Natural killer cell treated with Interleukin-12 subunit alpha and Interleukin-12 subunit beta and Interleukin-15 and Interleukin-18, amount 100 ng/mL, for 72 hours (primary cell): ENCODE measurements at places on chromosomes 1 and 21. TPM values are rescaled to one million over a fixed set of nuclear protein-coding genes. Genes with fewer than 3 reads are reported as not detected.

GNPAT gene
- 38.0 TPM for total RNA-seq

PTBP2 gene
- 12.5 TPM for total RNA-seq

TRIM46 gene
- 9.3 TPM for total RNA-seq

DIO1 gene
- total RNA-seq, result not detected

ACTA1 gene
- not detected for total RNA-seq

NBPF15 gene
- 39.6 TPM for total RNA-seq

EFHD2 gene
- total RNA-seq, result 185 TPM

FCGR2B gene
- total RNA-seq, result 0.83 TPM

OR14K1 gene
- not detected for total RNA-seq

ZNF670 gene
- total RNA-seq, result 3.0 TPM

OR2T6 gene
- not detected for total RNA-seq

ATP6V1G3 gene
- total RNA-seq, result not detected

RNF186 gene
- not detected for total RNA-seq

PGLYRP3 gene
- not detected for total RNA-seq

SPATA46 gene
- total RNA-seq, result not detected

CA6 gene
- not detected for total RNA-seq

GRCh38 chr1:114833421-114833820, 21.2 kb upstream of the SYCP1 start:
- DNase-seq, result no peak

DNA sequence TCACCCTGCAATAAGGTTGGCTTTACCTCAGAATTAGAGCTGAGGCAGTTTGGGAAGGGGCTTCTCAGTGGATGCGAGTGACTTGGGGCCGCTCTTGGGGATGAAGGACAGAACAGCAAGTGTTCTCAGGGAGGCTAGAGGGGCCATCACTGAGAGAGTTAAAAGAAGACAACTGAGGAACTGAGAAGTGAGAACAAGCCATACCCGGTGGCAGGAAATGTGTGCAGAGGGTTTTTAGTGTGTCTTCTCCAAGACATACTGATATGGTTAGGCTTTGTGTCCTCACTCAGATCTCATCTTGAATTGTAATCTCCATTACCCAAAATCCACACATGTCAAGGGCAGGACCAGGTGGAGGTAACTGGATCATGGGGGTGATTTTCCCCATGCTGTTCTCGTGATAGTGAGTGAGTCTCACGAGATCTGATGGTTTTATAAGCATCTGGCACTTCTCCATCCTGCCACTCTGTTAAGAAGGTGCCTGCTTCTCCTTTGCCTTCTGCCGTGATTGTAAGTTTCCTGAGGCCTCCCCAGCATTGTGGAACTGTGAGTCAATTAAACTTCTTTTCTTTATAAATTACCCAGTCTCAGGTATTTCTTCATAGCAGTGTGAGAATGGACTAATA, 75.8 kb downstream of the PCBP3 start:
- DNase-seq, result no peak

GRCh38 chr1:160438317-160438918, 38.1 kb downstream of the VANGL2 start:
- DNase-seq, result no peak

- no peak for DNase-seq
Observed at GRCh38 chr1:169180174-169180573, 73.7 kb downstream of the ATP1B1 start.

GRCh38 chr1:93095804-93096585, 16.9 kb downstream of the MTF2 start:
- DNase-seq, result no peak

DNA sequence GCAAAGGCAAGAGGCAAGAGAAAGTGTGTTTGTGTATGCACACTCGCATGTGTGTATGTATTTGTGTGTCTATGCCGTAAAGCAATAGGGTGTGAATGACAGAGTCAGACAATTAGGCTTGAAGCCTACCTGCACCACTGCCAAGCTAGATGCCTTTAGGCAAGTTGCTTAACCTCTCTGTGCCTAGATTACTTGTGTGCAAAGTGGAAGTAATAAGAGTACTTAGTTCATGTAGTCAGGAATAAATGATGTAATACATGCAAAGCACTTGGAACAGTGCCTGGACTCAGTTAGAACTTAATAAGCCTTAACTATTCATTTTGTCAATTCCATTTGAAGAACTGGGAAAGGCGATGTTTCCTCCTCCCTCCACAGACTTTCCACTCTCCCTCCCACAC, 31.7 kb downstream of the LAMB3 start:
- DNase-seq, result no peak

DNA sequence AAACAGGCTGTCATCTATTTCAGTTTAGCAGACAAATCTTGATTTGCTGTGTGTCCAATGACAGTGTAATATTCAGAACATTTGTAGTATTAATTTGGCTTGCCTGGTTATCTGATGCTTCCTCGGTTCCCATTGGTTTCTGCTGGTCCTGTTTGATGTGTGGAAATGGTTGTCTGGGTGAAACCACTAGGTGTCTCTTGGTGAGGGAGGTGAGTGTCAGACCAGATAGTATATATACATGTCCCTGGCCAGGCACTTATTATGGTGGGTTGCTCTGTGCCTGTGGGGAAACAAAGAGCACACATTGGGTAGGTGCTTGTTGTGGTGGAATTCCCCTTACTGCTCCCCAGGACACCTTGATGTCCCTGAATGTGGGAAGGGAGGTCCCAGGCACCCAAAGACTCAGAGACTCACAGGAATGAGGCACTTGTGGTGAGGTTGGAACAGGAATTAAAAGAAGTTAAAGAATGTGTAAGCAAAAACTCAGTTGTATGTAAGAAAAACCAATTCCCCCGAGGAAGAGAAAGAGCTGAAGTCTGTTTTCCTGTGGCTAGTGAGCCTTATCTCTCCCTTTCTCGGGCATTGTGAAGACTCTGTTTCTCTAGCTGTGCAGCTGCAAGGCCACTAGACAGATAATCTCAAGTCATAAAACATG, 1519.1 kb downstream of the BRINP3 start:
- DNase-seq, result no peak

GRCh38 chr1:11465307-11465706, 13.6 kb upstream of the DISP3 start:
- no peak for DNase-seq

DNA sequence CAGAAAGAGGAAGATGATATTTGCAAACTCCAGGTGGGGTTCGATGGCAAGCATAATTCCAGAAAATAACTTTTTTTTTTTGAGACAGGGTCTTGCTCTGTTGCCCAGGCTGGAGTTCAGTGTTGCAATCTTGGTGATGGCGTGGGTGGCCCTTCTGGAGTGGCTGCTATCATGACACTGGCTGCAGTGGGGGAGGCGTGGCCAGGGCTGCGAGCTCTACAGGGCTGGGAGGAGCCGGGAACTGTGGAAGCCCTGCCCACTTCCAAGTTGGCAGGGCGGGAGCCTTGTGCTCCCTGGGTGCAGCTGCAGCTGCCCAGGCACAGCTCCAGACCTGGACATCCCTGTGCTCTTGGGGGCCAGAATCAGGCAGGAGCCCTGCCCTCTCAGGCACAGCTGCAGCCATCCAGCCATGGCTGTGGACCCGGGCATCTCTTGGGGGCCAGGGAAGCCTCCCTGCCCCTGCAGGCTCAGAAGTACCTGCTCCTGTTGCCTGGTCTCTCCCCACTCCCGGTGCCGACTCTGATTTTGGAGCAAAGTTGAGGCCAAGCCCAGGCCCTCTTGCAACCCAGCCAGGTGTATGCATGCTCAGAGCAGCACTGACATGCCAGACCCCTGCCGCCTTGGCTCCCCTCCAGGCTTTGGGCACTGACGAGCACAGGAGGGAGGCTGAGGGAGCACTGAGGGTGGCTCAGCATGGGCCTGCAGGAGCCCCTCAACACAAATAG, 7.2 kb upstream of the BCL10 start:
- no peak for DNase-seq

- no peak for DNase-seq
Observed at GRCh38 chr1:220974431-220974830, 95.2 kb downstream of the HLX start.

GRCh38 chr1:226199971-226200370, 13.4 kb upstream of the ACBD3 start:
- no peak for DNase-seq

DNA sequence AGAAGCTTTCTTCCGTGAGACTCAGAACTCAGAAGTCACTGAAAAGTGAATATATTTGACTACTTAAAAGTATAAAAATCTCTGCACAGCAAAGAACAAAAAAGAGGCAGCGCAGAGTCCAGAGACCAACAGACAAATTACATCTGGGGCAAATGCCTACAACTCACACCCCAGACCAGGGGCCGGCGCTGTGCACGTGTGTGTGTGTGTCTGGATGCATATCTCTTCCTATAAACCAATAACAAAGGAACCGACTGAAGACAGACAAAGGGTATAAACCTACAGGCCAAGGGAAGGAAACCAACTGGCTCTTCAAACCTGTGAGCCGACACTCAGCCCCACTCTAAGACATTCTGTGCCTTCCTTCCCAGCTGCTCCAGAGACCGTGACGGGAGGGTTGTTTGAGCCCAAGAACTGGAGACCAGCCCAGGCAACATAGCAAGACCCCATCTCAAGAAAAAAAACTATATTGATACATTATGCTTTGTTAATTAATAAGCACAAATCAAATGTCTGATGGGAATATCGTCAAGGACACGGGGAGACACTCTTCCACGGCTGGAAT, 18.8 kb downstream of the WNT9A start:
- no peak for DNase-seq

GRCh38 chr1:10630661-10631120, 155.9 kb downstream of the PEX14 start:
- no peak for DNase-seq

DNA sequence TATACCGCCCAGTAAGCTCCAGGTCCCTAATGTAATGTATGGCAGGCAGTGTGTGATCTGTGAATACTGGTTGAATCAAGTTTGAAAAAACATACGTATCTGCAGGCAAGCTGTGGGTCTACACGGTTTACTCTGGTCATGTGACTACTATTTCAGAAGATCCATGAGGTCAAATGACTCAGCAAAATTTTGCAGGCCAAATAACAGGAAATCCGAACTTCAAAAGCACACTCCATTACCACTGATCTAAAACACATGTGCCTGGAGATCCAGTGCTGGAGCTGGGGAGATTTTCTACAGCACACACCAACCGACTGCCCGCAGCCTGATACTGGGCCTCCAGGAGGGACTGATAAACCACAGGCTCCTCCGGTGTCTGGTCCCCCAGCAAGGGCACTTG, 64.5 kb upstream of the SLC44A3 start:
- DNase-seq, result no peak

DNA sequence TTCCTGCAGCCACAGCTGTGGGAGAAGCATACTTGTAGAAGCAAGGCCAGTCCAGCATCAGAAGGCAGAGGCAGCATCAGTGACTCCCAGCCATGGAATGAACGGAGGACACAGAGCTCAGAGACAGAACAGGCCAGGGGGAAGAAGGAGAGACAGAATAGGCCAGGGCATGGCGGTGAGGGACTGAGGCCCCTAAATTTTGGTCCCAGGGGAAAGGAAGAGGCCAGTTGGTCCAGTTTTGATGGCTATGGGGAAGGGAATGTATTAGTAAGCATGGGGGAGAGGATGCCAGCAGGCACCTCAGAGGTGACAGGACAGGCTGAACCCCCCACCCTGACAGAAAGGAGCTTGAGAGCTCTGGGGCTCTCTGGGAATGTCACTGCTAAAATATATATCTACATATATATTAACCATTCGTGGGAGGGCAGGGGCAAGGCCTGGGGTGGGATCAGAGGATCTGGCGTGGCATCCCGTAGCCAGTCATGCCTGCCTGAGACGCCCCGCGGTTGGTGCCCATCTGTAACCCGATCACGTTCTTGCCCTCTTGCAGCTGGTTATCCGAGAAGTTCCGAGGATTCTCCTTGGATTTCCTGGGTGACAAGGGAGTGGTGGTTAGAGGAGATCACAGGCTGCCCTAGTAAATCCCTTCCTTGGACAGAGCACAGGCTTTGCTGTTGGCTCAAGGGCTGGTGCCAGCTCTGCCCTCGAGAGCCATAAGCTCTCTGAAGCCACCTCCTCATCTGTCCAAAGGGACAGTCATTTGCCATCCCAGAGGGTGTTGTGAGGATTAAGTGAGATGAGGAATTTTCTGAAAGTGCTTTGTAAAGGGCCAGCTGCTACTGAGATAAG, 6.7 kb downstream of the TAGLN2 start:
- DNase-seq, result no peak

- no peak for DNase-seq
Observed at GRCh38 chr1:91402023-91402422, 2.6 kb downstream of the HFM1 start.

- DNase-seq, result no peak
Observed at GRCh38 chr1:117188170-117188815, 22.4 kb downstream of the VTCN1 start.

- DNase-seq, result no peak
Observed at GRCh38 chr1:187236199-187236598, 407.4 kb downstream of the PLA2G4A start.

DNA sequence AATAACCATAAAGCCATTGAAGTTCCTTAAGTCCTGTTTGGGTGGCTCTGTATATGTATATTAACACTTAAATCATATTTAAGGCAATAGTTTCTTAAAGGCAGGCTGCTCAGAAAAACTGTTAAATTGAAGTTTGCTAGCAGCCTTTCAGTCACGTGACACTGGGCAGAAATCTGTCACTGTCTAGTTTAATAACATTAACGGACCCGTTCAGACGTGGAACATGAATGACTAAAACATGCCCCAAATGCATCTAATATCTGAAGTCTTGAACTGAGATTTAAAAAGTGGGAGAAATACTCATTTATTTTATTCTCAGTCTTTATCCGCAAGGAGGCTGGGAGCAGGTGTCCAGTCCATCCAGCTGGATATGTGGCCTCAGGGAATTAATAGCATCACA, 3.3 kb upstream of the SPATA1 start:
- no peak for DNase-seq

GRCh38 chr21:33375101-33375644, 28.0 kb upstream of the IFNGR2 start:
- DNase-seq, result peak; percentile 51

GRCh38 chr1:212967801-212968200, 17.5 kb downstream of the VASH2 start:
- no peak for DNase-seq

DNA sequence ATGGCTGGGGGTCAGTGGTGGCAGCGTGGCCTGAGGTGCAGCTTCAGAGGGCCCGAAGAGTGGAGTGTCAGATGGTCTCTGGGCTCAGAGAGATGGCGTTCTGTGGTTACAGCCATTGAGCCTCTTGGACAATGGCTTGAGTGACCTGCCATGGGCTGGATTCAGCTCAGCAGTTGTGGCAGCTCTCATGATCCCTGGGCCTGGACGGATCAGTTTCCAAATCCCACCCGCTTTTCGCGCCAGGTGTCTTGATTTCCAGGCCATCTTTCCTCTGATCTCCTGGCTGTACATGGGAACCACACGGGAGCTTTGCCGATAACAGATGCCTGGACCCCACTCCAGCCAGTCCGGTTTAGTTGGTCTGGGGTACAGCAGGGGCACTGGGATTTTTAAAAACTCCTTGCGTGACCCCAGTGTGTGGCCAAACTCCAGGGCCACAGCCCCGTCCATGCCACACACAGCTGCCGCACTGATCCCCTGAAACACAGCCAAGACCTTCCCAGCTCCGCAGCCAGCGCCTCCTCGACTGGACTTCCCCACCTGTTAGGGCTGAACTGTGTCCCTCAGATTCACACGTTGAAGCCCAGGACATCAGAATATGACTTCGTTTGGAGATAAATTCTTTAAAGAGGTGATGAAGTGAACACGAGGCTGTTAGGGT, 67.9 kb downstream of the ATP5PO start:
- DNase-seq, result no peak

- no peak for DNase-seq
Observed at GRCh38 chr1:61263905-61264824, 181.8 kb downstream of the NFIA start.

- DNase-seq, result no peak
Observed at GRCh38 chr1:179034720-179035119, 9.0 kb downstream of the FAM20B start.

- DNase-seq, result peak; percentile 74
Observed at GRCh38 chr1:172661107-172661506, 2.2 kb downstream of the FASLG start.

- no peak for DNase-seq
Observed at GRCh38 chr1:47231301-47232186, 481 bp downstream of the TAL1 start.
